ENCODE measurements at places on chromosomes 1 and 21.

GRCh38 chr1:223759273-223759672 is 46.9 kb downstream of the CAPN2 start:
- DNase-seq = no peak

GRCh38 chr1:116988908-116989307 is 12.7 kb upstream of the CD101 start:
- DNase-seq = no peak

DNA sequence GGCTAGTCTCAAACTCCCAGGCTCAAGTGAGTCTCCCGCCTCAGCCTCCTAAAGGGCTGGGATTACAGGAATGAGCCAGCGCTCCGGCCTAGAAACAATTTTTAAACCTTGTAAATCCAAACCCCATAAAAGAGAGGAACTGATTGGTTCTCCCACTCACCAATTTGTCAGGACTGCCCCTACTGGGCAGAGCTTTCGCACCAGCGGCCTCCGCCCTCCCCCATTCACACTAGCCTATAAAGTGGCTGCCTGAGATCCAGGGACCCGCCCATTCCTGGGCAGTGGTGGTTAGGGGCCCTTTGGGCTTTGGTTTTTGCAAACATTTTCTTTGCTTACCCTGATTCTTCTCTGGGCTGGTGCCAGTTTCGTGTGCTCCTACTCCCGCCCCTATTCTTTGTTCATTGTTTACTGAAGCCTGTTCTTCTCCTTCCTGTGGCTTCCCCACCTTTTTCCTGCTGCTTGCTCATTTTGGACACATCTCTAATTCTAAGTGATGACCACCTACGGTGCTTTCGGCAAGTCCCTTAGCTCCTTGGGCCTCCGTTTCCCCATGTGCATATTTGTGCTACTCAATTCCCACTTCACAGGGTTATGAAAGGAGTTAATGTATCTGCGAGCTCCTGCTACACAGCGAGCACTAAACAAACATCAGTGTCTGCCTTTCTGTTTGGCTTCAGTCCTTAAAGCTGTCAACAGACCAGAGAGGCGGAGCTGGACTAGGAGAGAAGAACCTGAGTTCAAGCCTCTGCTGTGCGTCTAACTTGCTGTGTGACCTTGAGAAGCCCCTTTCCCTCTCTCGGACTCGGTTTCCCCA is 39.8 kb upstream of the CLIC4 start:
- DNase-seq = peak; percentile 48

DNA sequence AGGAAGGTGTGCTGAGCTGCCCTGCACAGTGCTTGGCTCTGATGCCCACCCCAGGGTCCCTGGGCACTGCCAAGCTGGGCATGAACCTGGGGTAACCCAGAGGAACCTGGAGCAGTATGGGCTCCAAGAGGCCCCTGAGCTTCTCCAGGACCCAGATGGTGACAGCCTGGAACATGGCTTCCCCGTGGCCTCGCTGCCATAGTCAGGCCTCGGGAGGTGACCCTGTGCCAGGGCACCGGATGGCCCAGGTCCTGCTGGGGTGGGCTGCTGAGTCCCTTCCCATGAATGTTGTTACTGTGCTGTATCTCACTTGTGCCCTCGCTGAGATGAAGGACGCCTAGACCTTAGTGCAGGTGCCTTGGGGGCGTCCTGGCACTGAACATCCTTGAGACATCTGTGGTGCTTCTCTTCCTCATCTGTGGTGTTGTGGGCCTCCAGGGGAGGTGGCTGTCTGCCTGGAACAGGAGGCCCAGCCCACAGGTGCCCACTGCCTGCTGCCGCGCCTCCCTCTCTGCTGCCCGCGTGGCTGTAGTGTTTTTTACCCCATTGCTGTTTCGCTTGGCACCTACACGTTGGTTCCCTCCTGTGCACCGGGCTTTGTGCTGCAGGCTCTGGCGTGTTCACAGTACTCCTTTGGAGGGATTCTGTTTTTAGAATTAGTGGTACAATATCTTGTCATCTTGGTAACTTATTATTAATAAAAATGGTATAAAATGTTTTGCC is 160.3 kb downstream of the PCBP3 start:
- no peak for DNase-seq

DNA sequence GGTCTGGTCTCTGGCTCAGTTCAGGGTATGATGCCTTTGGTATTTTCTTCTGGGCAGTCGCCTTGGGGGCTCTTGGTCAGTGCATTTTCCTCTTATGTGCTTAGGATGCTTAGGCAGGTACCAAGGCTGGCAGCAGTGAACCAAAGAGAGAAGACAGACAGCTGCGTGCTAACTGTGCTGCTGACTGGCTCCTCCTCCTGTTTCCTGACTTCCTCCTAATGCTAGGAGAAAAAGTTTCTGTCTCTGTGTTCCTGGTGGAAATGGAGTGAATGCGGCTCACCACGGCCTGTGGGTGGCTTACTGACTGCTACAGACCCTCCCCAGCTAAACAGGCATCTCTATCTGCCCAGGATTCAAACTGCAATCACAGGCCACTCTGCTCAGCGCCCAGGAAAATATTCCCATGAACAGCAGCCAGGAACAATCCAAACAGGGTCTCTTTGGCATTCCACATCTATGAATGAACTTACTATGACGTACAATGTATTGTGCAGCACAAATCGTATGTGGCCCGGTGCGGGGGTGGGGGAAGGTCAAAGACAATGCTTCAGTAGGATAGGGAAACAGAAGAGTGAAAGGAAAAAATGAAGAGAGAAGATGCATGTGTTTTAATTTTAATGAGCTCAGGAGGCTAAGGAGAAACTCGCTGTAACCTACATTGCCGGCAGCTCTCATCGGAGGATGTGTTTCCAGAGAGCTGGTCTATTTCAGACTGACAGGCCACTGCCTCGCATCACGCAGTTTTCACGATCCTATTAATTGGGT is 2.8 kb downstream of the ABCG1 start:
- no peak for DNase-seq

Data from CD4-positive, alpha-beta T cell treated with Interleukin-6 at 100 ng/mL for 8 hours (primary cell).